ENCODE measurements at places on chromosomes 6 and 20.

GRCh38 chr6:152085451-152085921, 278.0 kb downstream of the ESR1 start:
- no peak for DNase-seq

DNA sequence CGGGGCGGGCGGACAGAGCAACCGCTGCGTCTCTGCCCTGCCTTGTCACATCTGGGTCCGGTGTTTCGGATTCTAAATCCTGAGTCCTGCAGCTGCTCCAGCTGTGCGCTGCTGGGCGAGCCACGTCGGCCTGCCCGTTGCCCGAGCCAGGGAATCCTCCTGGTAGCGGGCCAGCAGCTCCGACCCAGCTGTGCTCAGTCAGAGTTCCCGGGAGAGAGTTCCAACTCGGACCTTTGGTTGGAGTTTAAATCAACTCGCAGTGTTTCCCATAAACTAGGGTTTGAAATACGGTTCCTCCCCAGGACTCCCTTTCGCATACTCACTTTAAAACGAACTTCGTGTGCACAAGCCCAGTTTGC, 315 bp upstream of the PDE10A start:
- no peak for DNase-seq

GRCh38 chr6:21306546-21306945, 287.0 kb upstream of the SOX4 start:
- no peak for DNase-seq

DNA sequence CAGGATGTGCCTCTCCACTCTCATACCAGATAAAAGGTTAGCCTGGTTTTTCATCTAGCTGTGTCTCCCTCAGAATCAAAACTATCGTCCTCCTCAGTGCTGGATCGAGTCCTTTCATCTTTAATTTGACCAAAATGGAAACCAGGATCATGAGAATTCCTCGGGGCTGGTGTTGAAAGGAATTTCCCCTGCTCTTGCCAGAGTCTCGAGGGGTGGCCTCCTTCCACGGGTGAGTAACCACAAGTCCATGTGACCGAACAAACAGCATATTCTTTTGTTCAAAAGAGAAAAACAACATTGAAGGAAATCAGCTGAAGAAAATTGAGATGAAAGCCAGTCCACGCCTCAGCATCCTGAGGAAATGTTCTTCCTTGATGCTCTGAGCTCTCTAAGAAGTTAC, 165.9 kb upstream of the CDYL start:
- no peak for DNase-seq

DNA sequence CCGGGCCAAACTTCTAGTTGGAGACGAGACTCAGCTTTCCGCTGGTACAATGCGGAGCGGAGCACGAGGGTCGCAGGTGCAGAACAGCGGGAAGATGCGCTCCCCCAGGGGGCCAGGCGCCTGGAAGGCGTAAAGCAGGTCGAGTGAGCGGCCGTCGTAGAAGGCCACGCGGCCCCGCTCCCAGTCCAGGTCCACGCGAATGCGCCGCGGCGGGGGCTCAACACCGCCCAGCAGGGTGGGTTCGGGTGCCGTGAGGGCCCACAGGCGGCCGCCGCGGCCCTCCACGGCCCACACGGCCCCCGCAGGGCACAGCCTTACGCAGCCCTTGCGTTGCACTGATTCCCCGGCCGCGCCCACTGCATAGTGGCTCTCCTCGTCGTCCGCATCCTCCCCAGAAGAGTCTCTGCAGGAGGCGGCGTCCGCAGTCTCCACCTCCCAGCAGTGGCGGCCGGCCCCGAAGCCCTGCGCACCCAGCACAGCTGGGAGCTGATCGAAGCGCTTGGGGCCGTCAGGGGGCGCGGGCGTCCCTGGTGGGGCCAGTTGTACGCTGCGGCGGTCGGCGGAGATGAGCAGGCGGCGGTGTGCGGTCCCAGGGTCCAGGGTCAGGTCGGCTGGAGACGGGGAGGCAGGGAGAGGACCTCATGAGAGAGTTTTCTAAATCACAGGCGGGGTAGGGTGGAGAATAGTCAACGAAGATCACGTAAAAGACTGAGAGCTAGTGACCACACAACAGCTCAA, 4.3 kb downstream of the PPP1R11 start:
- no peak for DNase-seq

- no peak for DNase-seq
Measured at GRCh38 chr20:41275301-41275731, 42.2 kb downstream of the ZHX3 start.

GRCh38 chr20:32528171-32528891, 56.8 kb downstream of the NOL4L start:
- DNase-seq, result no peak

Data from activated T-cell treated with anti-CD3 and anti-CD28 coated beads for 1 hour (primary cell).